WTC11 (cell line): ENCODE measurements at places on chromosomes 12 and 14.
A peak's percentile ranks its signal among the peaks of the same experiment; 100 is the strongest.

GRCh38 chr14:89429199-89430181 is 12.5 kb upstream of the FOXN3 start:
- peaks cover 65% of the 10 kb centered on the region for H3K4me1 ChIP-seq
- peaks cover 3% of the 10 kb centered on the region; the same call in 1 of the 2 replicates for H3K36me3 ChIP-seq
- peak overlapping the region; percentile 90 for H3K27ac ChIP-seq

- no peak overlapping the region for H3K4me3 ChIP-seq
- H3K4me1 ChIP-seq: peaks cover 18% of the 10 kb centered on the region
- DNase-seq: no peak
- H3K36me3 ChIP-seq: peaks cover 25% of the 10 kb centered on the region
These were observed 16.8 kb downstream of the GALNT6 start for GRCh38 chr12:51374361-51374760.

DNA sequence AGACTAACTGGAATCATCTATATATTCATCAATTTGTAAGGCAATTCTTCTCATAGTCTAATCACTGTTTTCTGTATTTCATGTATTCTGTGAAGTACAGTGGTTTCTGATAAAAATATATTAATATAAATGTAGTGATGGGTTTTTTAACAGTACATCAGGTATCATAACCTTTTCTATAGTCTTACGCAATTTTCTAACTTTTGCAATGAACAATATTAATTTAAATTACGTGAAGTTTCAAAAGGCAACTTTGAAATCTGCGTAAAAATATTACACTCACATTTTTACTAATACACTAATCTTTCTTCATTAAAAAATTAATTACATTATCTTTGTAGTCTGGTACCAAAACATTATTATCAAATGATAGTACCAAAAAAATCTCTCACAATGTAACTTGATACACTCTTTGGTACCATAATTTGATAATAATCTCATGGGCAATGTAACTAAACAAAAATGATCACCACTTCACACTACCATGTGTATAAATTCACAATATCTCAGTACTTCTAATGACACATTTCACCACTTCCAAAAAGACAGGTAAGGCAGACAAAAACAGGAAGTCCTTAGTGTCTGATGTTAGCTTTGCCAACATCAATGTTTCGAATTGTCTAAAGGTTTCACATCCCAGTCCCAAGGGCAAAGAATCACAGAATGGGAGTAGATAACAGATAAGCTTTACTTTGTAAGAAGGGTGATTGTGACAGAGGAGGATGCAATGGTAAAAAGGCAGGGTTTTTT is 8.7 kb downstream of the DNAI7 start:
- DNase-seq: no peak
- no peak overlapping the region for H3K4me3 ChIP-seq
- H3K4me1 ChIP-seq: no peaks in the 10 kb centered on the region
- H3K27ac ChIP-seq: no peak overlapping the region
- no peaks in the 10 kb centered on the region for H3K36me3 ChIP-seq

GRCh38 chr14:58408681-58409215 is 13.0 kb downstream of the TOMM20L start:
- H3K4me3 ChIP-seq: no peak overlapping the region
- no peaks in the 10 kb centered on the region for H3K4me1 ChIP-seq
- H3K36me3 ChIP-seq: peaks cover 33% of the 10 kb centered on the region

- H3K36me3 ChIP-seq: peaks cover 9% of the 10 kb centered on the region
- no peaks in the 10 kb centered on the region for H3K27me3 ChIP-seq
- no peak for DNase-seq
- H3K4me1 ChIP-seq: 0 out of 2 replicates have a peak, but pooled peaks cover 2% of the 10 kb centered on the region
These were observed 3.8 kb downstream of the DHRS2 start for GRCh38 chr14:23639891-23640523.

GRCh38 chr14:50926851-50927386 is 17.4 kb downstream of the PYGL start:
- H3K27ac ChIP-seq: no peak overlapping the region
- no peak for DNase-seq
- peaks cover 8% of the 10 kb centered on the region for H3K4me1 ChIP-seq
